BJ (cell line): ENCODE measurements at places on chromosomes 2 and 18. TPM values are rescaled to one million over a fixed set of nuclear protein-coding genes. Genes with fewer than 3 reads are reported as not detected.

- DNase-seq: no peak
These were observed 10.5 kb downstream of the FAM110C start for GRCh38 chr2:35852-36251.

DNA sequence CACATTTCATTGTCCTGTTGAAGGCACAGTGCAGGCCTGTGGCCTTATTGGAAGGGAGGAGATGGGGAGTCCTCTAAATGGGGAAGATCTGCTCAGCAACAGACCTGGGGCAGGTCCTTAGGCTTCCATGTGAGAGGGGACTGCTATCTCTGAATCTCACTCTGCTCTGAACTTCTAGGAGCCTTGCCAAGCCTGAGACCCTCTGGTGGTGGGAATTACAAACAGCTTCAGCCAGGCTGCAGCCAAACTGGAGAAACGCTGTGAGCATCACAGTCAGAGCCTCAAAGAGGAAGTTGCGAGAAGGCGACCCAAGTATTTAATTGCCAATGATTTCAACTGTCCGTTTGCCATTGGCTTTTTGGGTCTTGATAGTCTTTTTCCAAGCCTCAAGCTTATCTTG is 66.8 kb upstream of the MC2R start:
- DNase-seq: no peak

FKBP1B gene
- polyA plus RNA-seq: 13.5 and 15.9 TPM in 2 replicates

DNA sequence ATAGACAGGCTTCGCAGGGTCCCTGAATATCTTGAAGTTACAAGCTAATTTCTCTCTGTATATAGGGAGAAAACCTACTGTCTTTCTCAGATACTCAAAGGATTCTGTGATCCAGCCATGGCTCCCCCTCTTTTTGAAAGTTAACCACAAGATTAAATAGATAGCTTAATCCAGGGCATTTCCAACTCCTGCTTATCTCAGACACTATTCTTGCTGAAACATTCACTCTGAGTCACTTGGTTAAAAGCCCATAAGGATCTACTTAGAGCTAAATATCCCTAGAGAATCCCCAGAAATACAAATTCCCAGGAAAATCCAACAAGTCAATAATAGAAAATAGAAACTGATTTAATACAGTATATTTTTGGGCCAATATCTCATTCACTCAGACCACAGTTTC is 179.1 kb upstream of the LYPD1 start:
- no peak for DNase-seq

- no peak for DNase-seq
These were observed 66.3 kb upstream of the SCG2 start for GRCh38 chr2:223668302-223668998.

DNA sequence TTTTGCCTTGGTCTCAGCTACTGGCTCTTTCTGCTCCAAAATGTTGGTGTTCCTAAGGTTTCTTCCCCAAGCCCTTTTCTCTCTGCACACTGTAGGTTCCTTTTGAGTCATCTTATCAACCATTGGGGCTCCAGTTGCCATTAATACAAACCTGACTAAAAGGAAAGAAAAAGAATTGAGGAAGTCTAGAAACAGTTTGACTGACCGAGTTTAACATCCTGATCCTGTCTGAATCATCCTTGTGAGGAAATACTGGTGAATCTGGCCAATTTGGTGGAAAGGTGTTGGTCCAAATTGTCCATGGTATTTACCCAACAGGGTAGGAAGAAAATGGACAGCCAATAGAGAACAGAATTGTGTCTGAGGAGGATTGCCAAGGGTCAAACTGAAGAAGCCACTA is 38.3 kb downstream of the CRYGD start:
- DNase-seq: no peak

BCL2 gene
- polyA plus RNA-seq: 0.15 and 0.16 TPM in 2 replicates

GRCh38 chr2:38065502-38066135 is 10.3 kb downstream of the CYP1B1 start:
- no peak for DNase-seq

GRCh38 chr18:48800876-48801727 is 149.7 kb downstream of the SMAD7 start:
- peak; percentile 55 for DNase-seq

DNA sequence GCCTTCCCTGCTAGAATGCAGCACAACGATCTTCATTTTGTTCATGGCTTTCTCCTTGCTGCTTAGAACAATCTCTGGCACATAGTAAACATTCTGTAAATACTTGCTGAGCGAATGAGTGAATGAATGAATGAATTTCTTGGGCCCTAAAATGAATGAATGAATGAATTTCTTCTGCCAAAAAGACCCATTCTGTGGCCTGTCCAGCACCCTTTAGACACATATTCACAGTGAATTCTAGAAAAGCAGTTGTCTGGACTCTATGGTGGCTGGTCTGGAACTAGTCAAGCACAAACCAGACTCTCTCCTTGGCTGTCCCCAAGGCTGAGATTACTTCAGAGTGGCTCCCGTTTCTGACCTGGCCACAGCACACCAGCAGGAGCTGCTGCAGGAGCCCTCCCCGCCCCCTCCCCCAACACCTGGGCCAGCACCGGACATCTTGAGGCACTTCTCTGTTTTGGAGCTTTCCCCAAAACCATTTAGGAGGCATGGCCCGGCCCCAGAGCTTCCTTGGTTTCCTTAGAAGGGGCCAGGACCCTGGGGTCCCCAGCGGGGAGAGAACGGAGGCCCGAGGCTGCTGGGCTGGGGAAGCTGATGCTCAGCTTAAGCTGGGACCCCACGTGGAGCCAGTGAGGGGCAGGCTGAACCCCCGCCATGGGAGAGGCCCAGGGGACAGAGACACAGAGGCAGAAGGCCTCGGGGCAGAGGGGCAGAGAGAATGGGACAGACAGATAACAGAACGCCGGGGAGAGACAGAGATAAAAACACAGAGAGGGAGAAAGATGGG is 159.0 kb downstream of the ZFP36L2 start:
- DNase-seq: no peak

KCNG2 gene
- polyA plus RNA-seq: not detected in 2 replicates

DNA sequence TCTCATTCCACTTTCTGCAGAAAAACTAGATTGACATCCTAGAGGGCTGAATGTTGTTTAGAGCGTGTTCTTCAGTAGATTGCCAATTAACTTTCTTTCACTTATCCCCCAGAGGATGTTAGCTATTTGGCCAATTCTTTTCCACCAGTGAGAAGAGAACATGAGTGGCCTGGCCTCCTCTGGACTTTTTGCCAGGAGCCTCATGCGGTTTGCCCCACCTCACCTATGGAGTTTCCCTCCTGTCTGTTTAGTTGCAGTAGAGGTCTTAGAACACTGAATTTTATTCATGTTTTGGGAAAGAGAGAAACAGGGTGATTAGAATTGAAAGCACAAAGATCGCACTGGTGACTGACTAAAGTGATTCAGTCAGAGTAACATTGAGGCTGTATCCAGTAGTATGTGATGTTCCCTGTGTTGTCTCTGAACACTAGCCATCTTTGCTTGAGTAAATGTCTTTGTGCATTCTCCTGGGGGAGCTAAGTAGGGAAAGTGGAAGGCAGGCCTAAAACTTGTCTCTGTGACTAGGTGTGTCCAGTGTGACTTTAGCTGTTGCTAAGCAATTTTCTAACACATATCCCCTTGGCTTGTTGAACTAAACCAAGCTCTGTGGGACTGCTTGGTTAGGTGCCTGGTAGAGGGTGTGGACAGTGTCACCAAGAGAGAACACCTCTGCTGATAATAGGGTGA is 34.0 kb downstream of the UGP2 start:
- no peak for DNase-seq

DNA sequence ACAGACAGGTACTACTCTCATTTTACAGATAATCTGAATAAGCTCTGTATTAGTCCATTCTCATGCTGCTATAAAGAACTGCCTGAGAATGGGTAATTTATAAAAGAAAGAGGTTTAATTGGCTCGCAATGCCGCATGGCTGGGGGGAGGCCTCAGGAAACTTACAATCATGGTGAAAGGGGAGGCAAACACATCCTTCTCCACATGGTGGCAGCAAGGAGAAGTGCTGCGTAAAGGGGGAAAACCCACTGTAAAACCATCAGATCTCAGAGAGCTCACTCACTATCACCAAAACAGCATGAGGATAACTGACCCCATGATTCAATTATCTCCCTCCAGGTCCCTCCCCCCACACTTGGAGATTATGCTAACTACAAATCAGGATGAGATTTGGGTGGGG is 254.4 kb downstream of the KCNE4 start:
- DNase-seq: no peak

- DNase-seq: no peak
These were observed 35.5 kb upstream of the TAF1B start for GRCh38 chr2:9807555-9808305.

LRP2 gene
- not detected in 2 replicates for polyA plus RNA-seq

LRATD1 gene
- polyA plus RNA-seq: 0.11 and 0.21 TPM in 2 replicates

IL1R2 gene
- polyA plus RNA-seq: not detected in 2 replicates

DNA sequence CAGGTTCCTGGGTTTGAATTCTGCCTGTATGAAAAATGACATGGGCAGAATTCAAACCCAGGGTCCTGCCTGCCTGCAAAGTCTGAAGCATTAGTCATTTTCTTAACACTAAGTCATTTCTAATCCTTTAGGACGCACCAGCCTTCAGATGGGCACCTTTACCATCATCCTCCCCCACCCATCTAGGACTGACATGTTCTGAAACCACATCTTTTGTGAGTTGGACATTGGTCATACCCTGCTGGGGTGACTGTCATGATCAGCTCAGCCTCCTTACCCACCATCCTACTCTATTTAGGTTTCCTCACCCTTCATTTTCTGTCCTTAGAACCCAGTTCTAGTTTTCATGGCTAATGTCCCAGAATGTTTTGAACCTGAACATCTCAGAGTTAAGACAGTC is 104.9 kb downstream of the TRIB2 start:
- DNase-seq: no peak

CBLN2 gene
- not detected in 2 replicates for polyA plus RNA-seq

GRCh38 chr2:148699830-148700229 is 55.3 kb downstream of the EPC2 start:
- no peak for DNase-seq

MAPRE3 gene
- 12.0 and 15.3 TPM in 2 replicates for polyA plus RNA-seq

LYPD1 gene
- 9.2 and 9.6 TPM in 2 replicates for polyA plus RNA-seq

GRCh38 chr2:147460155-147460554 is 384.7 kb upstream of the ACVR2A start:
- DNase-seq: no peak

RFX8 gene
- 1.7 and 2.1 TPM in 2 replicates for polyA plus RNA-seq

DNA sequence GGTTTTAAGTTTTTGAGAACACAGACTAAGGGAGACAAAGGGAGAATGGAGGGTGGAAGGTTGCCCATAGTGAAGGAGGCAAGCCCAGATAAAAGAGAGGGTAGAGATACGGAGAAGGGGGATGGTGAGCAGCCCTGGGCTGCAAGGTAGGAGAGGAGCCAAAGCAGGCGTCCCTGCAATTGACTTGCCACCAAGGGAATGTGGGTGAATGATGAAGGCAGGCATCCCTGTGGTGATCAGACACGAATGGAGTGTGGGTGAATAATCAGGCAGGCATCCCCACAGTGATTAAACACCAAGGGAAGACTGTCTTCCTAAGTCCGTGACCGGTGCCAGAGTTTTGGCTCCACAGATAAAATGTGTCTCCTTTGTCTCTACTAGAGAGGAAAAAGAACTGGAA is 16.5 kb upstream of the ALPK2 start:
- peak; percentile 45 for DNase-seq

AMMECR1L gene
- 15.1 TPM in 2 replicates for polyA plus RNA-seq

DNA sequence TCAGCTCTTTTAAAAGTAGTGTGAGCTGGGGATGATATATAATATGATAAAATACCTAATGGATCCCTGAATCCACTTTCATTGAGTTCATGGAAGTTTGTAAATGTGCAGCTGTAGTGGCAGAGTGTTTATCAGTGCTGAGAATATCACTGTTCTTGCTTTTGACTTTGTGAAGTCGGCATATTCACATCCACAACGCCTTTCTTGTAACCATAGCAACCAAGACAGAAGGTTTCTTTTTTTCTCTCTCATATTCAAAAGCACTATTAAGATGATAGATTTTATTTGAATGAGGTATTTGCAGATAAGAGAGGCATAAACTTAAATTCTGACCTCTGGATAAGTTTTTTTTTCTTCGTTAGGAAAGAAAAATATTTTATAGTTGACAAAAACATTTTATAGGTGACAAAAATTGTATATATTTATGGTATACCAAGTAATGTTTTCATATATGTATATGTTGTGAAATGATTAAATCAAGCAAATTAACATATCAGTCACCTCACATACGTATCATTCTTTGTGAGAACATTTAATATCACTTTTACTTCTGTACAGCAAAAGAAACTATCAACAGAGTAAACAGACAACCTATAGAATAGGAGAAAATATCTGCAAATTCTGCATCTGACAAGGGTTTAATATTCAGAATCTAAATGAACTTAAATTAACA is 130.0 kb downstream of the PLCL1 start:
- DNase-seq: no peak

DNA sequence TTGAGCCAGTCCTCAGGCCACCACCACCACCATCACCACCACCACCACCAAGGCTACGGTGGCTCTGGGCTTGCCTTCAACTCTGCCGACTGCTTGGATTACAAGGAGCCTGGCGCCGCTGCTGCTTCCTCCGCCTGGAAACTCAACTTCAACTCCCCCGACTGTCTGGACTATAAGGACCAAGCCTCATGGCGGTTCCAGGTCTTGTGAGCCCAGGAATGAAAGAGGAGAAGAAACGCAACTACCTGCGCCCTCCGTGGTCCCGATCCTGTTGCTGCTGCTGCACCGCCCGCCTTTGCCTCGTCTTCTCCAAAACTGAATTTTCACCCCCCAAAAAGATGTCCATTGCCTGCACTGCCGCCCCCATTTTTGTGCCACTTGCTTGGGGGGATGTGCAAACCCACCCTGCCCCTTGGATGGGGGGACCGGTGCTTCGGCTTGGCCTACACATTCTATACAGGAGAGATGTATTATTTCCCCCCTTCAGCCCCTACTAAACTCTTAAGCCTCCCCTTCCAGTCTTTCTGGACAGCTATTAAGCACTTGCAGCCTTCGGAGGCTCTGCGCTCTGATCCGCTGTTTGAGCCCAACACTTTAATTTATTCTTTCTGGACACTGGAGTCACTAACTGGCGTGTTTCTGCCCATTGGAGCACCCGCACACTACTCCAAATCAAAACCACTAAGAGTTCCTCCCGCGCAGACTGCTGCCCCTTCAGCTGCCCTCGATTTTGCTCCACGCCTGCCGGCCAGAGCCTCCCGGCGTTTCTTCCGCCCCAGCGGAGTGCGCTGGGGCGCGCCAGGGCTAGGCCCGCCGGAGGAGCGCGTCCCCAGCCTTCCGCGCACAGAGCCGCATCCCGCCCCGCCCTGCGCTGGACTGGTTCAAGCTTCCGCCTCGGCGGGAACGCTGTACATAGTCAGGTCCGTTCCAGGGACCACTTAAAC is 5.7 kb downstream of the OTX1 start:
- DNase-seq: no peak

DNA sequence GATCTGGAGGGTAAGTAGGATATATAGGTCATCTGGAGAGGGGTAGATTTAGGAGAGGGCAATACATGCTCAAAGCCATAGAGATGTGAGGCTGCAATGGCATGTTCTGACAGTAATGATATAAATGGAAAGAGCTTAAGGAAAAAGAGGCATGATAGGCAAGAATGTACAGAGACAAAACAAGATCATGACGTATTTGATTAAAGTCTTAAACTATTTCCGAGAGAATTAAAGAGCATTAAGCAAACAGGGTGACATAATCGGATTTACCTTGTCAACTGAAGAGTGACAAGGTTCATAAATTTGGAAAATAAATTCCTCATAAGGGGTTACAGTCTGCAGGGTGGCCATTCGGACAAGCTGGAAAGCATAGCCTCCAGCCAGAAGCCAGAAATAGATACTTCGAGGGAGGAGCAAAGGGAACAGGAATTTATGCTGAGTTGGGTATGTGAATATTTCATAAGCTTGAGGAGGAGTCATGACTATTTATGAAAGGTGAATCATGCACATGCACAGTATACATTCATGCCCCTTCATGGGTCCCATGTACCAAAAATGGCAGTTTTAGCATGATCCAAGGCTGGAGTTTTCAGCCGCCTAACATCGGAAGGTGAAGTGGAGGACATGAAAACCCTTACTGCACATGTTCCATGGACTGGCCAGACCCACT is 396.2 kb upstream of the VWC2L start:
- DNase-seq: no peak
